ENCODE measurements at places on chromosomes 16 and 17.

DNA sequence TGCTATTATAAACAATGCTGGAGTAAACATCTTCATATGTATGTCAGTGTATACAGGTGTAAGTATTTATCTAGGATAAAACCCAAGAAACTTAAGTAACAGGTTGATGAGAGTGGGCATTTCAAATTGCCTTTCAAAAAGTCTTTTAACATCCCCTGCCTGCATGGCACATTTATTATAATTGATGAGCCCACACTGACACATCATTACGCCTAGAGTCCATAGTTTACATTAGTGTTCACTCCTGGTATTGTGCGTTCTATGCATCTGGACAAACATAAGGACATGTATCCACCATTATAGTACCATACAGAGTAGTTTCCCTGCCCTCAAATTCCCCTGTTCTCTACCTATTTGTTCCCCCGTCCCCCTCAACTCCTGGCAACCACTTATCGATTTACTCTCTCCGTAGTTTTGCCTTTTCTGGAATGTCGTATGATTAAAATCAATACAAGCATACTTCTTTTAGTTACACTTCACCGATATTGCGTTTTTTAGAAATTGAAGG lies 53.7 kb downstream of the NACA2 start:
- no peak for DNase-seq

DNA sequence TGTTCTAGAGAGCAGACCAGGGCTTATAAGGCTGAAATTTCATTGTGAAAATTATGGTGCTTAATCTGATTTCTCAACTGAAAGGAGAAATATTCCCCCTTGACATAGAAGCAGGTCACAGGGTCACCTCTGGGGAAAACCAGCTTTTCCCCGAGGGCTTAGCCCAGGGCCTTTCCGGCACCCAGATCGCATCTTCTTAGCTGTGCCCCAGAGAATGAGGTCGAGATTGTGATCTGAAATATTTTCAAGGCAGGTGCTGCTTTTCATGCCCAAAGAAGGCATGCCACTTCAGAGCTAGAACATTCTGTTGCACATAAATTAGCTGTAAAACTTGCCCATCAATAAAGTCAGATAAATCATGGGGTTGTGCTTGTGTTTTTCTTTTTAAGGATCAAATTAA lies 25.4 kb upstream of the ARHGAP17 start:
- no peak for DNase-seq

DNA sequence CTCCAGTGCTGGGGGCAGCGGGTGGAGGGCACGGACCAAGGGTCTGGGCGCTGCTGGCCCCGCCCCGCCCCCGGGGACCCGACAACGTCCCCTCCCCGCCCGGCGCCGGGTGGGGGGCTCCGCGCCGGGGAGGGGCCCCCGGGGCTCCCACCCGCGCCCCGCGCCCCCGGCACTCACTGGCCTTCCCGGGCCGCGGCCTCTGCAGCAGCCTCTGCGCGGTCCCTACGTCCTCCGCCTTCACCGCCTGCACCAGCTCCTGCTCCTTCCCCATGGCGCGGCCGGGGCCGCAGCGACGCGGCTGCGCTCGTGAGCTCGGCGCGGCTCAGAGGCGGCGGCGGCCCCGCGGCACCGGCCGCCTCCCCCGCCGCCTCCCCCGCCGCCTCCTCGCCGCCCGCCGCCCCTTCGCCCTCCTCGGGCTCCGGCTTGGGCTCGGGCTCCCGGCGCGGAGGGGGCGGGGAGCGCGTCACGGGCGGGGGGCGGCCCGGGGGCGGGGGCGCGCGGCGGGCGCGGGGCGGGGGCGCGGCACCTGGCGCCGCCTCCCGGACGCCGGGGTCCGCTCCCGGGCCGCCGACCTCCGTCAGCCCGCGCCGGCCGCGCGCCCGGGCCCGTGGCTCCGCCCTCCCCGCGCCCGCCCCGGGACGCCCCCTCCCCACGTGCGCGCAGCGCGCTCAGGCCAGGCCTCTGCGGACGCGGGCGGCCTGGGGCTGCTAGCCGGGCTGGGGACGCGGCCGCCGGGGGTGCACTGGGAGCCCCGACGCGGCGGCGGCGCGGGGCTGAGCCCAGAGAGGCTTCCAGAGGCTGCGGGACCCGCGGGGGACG lies at the start of gene CASKIN1:
Gene CASKIN1, minus strand, starts transcription at position 444 of the 819 bp plus-strand sequence. Its CDS starts 173 bp downstream, at position 271.
- DNase-seq, result no peak

GRCh38 chr16:20884240-20884556 lies 16.0 kb downstream of the DCUN1D3 start:
- no peak for DNase-seq

GRCh38 chr16:2515180-2515851 lies 1.6 kb downstream of the ATP6V0C start:
- no peak for DNase-seq

- DNase-seq, result no peak
These were observed 12.3 kb downstream of the GRIN2A start for GRCh38 chr16:10169904-10170410.

DNA sequence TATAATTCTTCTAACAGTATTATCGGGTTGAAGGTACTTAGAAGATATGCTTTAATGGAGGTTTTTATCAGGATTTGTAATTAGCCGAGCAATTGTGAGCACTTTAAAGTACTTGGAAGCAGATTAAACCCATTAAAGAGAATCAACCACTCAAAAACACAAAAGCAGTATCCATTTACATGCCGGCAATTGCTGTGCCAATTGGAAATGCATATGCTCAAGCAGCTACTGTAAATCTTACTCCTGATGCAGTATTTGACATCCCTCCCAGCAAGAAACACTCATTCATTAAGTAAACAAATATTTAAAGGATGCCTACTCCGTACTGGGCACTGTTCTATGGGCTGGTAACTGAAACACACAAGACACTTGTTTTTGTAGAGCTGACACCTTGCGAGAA lies 11.4 kb upstream of the CCL1 start:
- no peak for DNase-seq

DNA sequence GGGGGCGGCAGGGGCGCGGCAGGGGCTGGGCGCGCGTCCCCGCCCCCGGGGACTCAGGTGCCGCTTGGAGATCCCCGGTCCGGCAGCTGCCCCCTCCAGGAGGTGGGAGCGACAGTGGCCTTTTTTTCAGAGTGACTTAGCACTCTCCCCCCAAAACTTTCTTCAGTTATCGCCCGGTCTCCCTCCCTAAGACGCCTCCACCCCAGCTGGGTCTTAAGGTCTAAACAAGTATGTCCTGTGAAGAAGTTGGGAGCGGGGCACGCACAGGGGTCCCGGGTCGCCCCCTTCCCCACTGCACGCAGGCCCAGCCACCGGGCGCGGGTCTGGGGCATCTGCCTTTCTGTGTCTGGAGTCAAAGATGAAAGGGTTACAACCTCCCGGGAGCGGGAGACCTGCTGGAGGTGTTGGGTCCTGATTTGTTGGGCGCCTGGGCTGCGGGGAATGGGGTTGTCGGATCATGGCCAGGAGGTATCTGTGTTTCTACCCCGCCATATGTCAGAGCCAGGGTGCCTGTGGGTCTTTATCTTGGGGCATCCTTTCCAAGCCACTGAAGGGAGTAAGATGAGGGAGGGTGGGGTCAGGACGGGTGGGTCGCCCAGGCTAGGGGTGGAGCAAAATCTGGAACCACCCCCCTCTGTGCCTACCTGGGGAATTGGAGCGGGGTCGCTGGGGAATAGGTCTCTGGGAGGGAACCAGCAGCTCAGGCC lies 757 bp downstream of the FMNL1 start:
- no peak for DNase-seq

GRCh38 chr16:13919330-13919682 lies 648 bp upstream of the ERCC4 start:
- DNase-seq, result no peak

- no peak for DNase-seq
These were observed 53.6 kb downstream of the KANSL1 start for GRCh38 chr17:46139432-46140210.

- DNase-seq, result no peak
These were observed 1.3 kb downstream of the SLX4 start for GRCh38 chr16:3609895-3610697.

DNA sequence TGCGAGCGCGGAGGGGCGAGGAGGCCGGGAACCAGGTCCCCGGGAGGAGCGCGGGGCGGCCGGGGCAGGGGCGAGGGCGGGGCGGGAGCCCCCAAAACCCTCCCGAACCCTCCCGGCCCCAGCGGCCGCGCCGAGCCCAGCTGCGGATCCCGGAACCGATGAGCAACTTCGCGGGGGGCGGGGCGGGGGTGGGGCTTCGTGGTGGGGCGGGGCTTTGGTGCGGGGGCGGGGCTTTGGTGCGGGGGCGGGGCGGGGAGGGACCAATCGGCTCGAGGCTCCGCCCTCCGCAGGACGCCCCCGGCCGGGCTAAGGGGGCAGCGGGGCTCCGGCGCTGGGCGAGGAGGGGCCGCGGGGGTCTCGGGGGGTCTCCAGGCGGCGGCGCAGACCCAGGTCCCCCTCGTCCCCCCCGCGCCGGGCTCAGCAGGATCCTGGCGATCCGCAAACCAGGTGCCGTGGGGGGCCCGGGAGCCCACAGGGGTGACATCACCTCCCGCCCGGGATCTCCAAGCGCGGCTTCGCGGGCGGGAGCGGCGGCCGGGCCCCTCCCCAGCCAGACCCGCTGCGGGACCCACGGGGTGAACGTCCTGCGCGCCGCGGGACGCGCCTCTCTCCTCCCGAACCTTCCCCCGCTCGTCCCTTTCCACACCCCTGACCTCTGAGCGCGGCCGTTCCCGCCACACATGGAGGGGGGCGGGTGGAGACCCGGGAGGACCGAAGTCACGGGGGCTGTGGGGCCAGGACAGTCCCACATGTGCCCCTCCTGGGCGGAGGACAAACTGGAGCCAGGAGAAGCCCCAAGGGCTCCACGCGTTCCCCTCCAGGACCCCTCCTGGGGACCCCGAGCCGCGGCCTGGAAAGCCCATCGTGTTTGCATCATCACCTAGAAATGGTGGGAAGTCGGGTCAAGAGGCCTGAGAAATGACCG lies at the start of gene ABR:
Gene ABR, minus strand, starts transcription at position 164 of the 925 bp plus-strand sequence. CDS start 254 bp downstream, outside the sequence.
- DNase-seq, result peak; percentile 78

GRCh38 chr17:80873307-80873951 lies 118.2 kb upstream of the CHMP6 start:
- peak; percentile 30 for DNase-seq

GRCh38 chr17:5286846-5287245 lies 4.8 kb downstream of the RABEP1 start:
- DNase-seq, result no peak

DNA sequence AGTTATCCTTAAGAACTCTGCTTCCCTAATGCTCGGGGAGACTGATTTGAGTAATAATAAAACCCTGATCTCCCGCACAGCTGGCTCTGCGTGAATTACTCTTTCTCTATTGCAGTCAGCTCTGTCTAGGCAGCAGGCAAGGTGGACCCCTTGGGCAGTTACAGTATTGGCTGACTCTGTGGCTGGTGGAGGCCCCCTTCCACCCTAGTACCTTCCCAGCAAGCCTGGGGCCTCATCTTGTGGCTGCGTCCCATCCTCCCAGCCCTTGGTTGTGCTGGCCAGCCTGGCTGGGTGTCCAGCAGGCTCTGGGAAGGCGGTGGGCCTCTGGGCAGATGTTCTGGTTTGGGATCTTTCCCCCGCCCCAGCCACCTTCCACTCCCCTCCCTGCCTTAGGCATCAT lies 44.5 kb downstream of the CFAP20 start:
- DNase-seq, result no peak

DNA sequence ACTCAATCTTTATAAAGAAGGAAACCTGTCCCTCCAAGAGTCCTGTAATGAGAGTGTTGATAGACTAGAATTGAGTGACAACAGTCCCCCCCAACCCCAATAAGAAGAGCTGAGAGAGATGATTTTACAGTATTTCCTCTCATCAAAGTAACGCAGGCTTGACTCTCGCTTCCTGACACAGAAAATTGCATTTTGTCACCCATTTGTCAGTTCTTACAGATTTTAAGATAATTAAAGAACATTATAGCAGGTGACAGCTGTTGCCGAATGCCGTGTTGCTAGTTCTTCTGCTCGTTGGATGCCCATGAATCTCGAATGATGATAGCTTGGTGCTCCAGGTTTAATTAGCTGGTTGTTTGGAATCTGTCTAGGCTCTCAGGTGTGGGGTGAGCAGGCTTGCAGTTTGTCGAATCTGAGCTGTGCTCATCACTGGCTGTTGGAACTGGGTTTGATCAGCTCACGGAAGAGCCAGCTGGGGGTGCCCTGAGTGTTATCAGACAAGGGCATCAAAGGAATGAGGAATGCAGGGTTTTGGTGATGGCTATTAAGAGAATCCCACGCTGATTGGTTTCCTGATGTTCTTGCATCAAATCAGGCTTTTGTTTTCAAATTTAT lies 84.8 kb upstream of the CPHXL start:
- no peak for DNase-seq

- no peak for DNase-seq
These were observed 142.3 kb downstream of the ZFHX3 start for GRCh38 chr16:72905581-72905980.

DNA sequence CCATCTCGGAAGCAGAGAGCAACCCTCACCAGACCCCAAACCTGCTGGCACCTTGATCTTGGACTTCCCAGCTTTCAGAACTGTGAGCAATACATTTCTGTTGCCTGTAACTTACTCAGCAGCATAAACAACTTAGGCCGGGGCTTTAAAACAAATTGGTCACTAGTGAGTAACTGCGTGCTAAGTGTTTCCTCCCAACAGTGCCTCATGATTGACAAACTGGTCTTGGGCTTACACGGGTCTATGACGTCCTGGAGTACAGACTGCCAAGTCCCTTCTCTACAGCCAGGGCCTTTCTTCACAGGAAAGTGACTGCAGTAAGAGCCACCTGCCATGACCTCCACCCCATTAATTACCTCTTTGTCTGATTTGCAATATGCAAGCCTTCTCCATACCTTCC lies 136.7 kb downstream of the XYLT1 start:
- no peak for DNase-seq

- peak; percentile 78 for DNase-seq
These were observed 174.9 kb upstream of the CIBAR2 start for GRCh38 chr16:85286951-85287814.

- no peak for DNase-seq
These were observed 1.5 kb upstream of the CPNE7 start for GRCh38 chr16:89573826-89574680.

- DNase-seq, result no peak
These were observed 58.3 kb downstream of the SPACA3 start for GRCh38 chr17:33049781-33050414.

GRCh38 chr17:44557651-44558285 lies 484 bp downstream of the FZD2 start:
- no peak for DNase-seq

DNA sequence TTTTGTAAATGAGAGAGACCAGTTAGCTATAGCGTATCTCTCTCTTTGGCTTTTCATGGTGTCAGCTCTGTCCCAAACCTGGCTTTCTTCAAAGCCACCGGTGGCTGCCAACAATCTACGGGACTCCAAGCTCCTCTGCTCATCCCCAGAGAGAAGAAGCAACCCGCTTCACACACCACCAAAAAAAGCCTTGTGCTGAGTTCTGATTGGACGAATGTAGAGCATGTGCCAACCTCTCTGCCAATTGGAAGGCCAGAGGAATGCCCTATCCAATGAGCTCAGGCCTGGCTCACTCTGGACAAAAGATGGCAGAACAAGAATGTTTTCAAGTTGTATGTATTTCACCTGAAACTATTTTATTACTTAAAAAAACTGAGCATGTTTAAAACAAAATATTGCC lies 202.4 kb downstream of the C16orf95 start:
- no peak for DNase-seq

DNA sequence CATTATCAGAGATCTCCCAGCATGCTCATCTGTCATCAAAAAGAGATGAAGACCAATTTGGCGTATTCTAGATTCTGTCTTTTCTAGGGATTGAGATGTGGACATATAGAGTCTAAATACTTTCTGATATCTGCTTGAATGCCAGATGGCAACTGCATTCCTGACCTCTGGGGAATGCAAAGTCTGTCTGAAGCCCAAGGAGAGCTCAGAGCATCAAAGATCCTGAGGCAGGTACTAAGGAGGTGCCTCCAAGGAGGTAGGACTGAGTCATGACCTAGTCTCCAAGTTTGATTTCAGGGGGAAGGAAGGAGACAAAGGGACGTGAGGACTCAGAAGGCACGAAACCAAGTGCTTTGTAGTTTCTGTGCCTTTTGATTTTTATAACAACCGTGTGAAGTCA lies 448.4 kb downstream of the HS3ST3B1 start:
- DNase-seq, result no peak
